Activated T-cell treated with anti-CD3 and anti-CD28 coated beads, Interleukin-2, amount 50 U/mL, for 4 hours (primary cell): ENCODE measurements at places on chromosomes 7 and 10.

DNA sequence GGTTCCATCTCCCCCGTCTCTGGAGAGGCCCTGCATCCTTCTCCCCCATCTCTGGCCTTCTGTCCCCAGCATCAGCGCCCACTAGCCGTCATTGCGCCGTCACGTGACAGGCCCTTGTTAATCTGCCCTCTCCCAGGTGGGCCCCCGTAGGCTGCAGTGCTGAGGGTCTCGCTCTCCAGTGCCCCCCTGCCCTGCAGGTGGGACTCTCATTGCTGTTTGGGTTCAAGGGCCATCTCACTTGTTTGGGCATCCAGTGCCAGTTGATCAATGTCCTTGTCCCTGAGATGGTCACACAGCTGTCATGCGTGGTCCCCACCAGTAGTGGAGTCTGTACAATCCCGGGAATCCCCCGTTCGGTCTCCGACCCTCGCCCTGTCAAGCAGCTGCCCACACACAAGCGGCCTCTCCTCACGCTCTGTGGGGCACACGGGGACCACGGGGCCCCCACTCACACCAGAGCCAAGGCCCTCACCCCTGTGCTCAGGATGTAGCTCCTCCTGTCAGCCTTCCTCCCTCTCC, 114.0 kb downstream of the INPP5A start:
- no peak for DNase-seq

DNA sequence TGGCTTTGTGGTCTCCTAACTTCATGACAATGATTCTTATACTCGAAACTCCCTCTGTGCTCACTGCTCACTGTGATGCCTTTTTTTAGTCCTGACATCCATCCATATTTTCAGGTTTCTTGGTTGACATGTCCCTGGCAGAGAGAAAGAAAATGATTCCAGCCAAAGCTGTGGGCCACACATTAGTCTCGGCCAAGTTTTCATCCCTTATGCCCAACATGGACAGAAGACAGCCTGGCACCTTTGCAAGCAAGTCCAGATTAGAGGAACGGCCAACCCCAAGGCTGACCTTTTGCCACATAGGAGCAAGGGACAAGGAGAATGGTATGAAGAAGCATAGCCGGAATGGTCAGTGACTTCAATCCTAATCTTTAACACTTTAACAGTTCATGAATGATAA, 8.7 kb upstream of the OPALIN start:
- DNase-seq = no peak

DNA sequence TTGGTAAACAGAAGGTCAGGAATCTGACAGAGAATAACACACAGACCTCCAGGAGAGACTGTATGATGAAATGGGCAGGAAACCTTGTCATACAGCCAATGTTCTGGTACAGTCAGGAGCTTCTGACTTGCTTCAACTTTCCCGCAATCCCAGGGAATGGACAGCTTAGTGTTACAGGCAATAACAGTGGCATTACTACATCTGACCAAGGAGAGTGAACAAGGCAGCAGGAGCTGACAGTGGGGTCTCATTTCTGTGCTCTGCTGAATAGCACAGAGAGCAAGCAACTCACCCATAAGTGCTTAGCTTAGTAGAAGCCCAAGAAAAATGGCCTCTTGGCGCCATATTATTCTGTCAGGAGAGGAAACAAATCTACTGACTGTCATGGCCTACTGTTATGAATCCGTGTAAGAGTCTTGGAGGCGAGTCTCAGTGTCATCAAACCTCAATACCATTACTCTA, 186.2 kb upstream of the MTPN start:
- DNase-seq = no peak

- no peak for DNase-seq
Measured at GRCh38 chr10:77359287-77359691, 278.3 kb downstream of the KCNMA1 start.

GRCh38 chr10:122083478-122084025, 94.6 kb downstream of the TACC2 start:
- no peak for DNase-seq

GRCh38 chr7:27423290-27423689, 180.7 kb downstream of the EVX1 start:
- DNase-seq = no peak

- no peak for DNase-seq
Measured at GRCh38 chr7:76347710-76348109, 11.1 kb downstream of the YWHAG start.

GRCh38 chr7:130266258-130266960, at the start of gene CPA2:
Gene CPA2, plus strand, starts transcription at chr7:130266863. Its CDS starts 19 bp downstream, at chr7:130266882.
- no peak for DNase-seq

- no peak for DNase-seq
Measured at GRCh38 chr7:47553309-47553708, 28.6 kb downstream of the TNS3 start.

- DNase-seq = no peak
Measured at GRCh38 chr10:114060456-114060855, 16.8 kb downstream of the ADRB1 start.

GRCh38 chr10:50373821-50374501, 122.6 kb upstream of the ASAH2 start:
- no peak for DNase-seq

DNA sequence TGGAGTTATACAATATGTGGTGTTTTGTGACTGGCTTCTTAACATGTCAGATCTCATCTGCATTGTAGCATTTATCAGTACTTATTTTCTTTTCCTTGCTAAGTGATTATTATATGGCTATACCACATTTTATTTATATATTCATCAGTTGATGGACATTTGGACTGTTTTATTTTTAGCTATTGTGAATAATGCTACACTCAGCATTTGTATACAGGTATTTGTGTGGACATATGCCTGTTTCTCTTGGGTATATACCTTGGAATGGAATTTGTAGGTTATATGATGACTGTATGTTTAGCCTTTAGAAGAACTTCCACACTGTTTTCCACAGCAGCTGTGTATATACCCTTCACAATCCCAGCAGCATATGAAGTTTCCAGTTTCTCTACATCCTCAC, 86.5 kb downstream of the GSDME start:
- no peak for DNase-seq

DNA sequence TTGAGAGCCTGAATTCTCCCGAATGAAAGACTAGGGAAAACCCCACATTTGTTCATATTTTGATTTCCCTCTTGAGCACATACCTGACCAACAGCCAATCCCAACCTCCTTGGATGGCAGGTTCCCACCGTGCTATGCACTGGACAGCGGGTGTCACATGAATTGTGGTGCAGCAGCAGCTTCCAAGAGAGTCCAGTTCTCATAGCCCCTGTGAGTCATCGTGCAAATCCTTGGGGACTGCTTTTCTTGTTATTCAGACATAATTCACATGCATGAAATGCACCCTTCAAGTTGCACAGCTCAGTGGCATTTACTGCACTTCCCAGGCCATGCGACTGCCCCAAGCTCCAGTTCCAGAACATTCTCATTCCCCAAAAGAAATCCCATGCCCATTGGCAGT, 67.8 kb upstream of the PPP2R2D start:
- DNase-seq = no peak

DNA sequence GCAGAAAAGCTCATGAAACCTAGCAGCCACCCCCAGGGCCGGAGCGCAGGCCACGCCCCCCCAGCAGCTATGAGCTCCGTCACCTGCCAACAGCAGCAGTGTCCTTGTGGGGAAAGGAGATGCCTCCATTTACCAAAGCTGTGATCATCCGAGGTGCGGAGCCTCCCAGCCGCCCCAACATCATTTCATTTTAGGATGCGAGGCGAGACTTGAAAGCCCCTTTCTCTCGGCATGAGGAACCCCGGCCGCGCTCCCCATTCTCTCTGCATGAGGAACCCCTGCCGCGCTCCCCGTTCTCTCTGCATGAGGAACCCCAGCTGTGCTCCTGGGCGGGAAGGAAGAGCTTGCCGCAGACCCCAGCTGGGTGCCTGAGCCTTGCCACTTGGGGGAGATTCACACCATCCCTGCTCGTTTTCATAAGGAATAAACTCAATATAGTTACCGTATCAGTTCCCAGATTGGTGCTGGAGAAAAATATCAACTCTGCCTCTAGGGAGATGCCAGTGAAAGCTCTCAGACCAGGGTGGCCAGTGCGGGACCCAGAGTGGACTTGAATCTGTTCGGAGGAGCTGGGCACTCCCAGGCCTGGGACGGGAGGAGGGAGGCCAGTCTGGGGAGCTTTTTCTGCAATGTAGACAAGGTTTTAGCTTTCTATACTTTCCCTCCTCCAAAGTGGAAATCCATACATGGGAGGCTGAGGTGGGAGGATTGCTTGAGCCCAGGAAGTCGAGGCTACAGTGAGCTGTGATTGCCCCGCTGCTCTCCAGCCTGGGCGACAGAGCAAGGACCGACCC, 35.0 kb downstream of the JAKMIP3 start:
- no peak for DNase-seq

DNA sequence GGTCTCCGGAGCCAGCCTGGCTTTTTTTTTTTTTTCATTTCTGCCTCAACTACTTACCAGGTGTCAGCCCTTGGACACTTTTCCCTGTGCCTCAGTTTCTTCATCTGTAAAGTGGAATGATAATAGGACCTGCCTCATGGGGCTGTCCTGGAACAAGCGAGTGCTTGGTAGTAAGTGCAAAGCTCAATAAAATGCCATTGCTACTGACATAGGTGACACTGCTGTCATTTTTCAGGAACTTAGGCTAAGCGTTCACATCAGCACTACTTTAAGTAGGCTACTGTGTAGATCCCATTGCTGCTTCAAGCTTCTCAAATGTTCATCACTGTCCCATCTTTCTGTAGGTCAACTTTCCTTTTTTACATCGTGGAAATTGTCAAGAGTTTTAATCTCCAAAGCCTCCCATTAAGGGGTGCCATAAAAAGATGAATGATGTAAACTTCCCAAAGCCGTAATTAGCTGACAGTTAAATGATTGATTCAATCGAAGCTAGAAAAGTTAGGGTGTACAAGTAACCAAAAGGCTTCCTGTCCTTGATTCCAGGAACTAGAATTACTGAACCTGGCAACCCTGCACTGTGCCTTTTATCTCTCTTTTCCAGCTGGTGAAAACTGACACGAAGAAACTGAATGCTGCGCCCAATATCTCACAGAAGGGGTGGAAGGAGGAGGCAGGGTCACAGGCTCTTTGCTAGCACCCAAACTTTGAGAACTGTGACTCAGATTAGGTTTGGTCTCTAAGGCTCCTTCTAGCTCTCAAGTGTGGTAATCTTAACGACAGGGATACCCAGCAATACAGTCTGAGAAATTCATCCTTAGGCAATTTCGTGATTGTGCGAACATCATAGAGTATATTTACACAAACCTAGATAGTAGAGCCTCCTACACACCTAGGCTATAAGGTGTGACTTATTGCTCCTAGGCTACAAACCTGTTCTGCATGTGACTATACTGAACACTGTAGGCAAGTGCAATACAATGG, 861 bp upstream of the USP6NL start:
- DNase-seq = no peak
